LNCaP clone FGC (cell line): ENCODE measurements at places on chromosomes 2 and 18.
A peak's percentile ranks its signal among the peaks of the same experiment; 100 is the strongest.

- no peak for DNase-seq
Observed at GRCh38 chr2:196247114-196247975, 76.0 kb upstream of the STK17B start.

- no peak for DNase-seq
Observed at GRCh38 chr18:9348766-9349165, 14.2 kb downstream of the TWSG1 start.

- no peak for DNase-seq
Observed at GRCh38 chr2:69969126-69969983, 7.9 kb upstream of the ASPRV1 start.

- no peak for DNase-seq
Observed at GRCh38 chr2:74584088-74584645, 29.6 kb downstream of the DOK1 start.

DNA sequence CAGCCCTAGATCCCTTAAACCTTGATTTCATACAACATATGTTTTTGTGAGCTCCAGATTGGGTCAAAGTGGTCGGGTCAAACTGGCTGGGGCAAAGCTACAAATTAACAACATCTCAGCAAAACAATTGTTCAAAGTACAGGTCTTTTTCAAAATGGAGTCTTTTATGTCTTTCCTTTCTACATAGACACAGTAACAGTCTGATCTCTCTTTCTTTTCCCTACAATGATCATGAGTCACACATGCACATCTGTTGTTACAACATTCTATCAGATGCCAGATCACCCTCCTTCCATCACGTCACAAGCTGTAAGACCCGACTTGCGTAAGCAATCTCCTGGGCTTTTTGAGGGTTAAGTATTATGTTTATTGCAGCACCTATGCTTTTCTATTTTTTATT is 55.1 kb downstream of the RHOB start:
- no peak for DNase-seq

GRCh38 chr2:141207036-141207385 is 923.8 kb downstream of the LRP1B start:
- DNase-seq: no peak

DNA sequence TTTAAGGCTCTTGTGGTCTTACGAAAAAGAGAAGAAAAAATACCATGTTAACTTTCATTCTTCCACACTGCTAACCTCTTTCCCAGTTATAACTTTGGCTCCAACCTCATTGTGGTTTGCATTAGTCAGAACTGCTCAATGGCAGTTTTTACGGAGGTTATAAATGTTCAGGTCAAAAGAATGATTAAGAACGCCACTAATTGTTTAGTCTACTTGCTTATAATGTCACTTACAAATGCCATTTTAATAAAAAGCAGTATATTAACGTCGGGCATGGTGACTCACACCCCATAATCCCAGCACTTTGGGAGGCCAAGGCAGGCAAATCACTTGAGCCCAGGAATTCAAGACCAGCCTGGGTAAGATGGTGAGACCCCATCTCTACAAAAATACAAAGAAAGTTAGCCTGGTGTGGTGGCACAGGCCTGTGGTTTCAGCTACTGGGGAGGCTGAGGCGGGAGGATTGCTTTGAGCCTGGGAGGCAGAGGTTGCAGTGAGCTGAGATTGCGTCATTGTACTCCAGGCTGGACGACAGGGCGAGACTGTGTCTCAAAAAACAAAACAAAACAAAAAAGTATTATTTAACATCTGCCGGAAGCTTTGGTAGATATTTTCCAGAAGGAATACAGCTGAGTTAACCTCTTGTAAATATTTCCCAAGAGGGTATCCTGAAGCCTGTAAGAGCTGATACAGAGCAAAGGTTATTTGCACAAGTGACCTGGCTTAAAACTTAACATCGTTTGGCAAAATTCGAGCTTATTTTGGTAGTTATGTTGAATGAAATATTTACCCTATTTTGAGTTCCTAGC is 5.1 kb downstream of the AGPS start:
- no peak for DNase-seq

- peak; percentile 22 for DNase-seq
Observed at GRCh38 chr2:106085181-106085940, 108.7 kb downstream of the UXS1 start.

GRCh38 chr2:85504778-85505261 is 34.1 kb upstream of the MAT2A start:
- no peak for DNase-seq

GRCh38 chr2:169139993-169140767 is 70.8 kb downstream of the DHRS9 start:
- DNase-seq: no peak

DNA sequence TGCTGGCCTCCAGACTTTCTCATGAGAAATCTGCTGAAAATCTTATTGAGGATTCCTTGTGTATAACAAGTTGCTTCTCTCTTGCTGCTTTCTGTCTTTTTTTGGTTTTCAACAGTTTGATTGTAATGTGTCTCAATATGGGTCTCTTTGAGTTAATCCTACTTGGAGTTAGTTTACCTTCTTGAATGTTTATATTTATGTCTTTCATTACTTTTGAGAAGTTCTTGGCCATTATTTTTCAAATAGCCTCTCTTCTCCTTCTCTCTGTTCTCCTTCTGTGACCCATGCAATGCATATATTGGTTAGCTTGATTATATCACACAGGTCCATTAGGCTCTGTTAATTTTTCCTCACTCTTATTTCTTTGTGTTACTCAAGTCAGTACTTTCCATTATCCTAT is 67.4 kb upstream of the ADAM23 start:
- no peak for DNase-seq

GRCh38 chr2:241036397-241036963 is 38.1 kb downstream of the SNED1 start:
- DNase-seq: no peak

- DNase-seq: no peak
Observed at GRCh38 chr2:111664275-111664850, 219.6 kb downstream of the ANAPC1 start.

DNA sequence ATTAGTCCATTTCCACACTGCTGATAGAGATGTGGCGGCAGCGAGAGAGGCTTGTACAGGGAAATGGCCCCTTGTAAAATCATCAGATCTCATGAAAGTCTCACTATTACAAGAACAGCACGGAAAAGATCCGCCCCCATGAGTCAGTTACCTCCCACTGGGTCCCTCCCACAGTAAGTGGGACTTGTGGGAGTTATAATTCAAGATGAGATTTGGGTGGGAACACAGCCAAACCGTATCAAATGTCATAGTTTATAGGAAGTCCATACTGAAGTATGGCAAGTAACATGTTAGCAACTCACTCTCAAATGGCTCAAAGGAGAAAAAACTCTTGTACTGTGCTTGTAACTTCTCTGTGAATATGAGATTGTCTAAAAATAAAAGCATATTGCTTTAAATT is 56.1 kb downstream of the FARP2 start:
- DNase-seq: peak; percentile 75

DNA sequence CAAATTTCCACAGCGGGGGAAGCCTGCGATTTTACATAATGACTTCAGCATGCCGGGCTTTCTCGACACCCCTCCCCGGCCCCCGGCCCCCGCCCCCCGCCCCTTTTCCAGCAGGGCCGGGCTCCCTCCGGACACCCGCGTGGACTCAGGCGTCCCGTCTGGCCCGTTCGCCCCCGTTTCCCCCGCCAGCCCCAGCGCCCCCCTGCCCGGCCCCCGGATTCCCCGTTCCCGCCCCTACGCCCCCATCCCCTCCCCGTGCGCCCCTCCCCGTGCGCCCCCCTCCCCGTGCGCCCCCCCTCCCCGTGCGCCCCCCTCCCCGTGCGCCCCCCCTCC is 456 bp upstream of the NFATC1 start:
- no peak for DNase-seq

- DNase-seq: no peak
Observed at GRCh38 chr2:144827404-144827803, 307.5 kb upstream of the ZEB2 start.

- no peak for DNase-seq
Observed at GRCh38 chr2:98242003-98242402, 104.3 kb upstream of the CNGA3 start.

DNA sequence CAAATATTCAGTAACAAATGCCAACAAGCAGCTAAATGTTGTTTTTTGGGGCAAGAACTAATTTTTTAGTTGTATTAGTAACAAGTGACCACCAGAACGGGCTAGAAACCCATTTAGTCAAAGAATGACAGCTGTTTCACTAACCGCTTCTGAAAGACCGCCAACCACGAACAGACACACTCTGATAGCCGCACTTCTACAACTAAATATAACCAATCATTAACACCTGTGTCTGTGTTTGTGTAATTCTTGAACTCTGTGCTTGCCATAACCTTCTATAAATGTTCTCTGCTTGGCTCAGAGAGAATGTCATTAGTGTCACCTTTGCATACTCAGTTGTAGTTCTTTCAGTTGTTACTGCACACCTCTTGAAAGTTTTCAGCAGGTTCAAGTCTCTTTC is 526.3 kb upstream of the LRRTM1 start:
- DNase-seq: no peak
